Activated CD4-positive, alpha-beta T cell treated with anti-CD3 and anti-CD28 coated beads, Interleukin-2, amount 50 U/mL, for 48 hours (primary cell): ENCODE measurements at places on chromosomes 11 and 22.
A peak's percentile ranks its signal among the peaks of the same experiment; 100 is the strongest.

GRCh38 chr11:62856333-62856895 is 17.0 kb upstream of the WDR74 start:
- DNase-seq: no peak

DNA sequence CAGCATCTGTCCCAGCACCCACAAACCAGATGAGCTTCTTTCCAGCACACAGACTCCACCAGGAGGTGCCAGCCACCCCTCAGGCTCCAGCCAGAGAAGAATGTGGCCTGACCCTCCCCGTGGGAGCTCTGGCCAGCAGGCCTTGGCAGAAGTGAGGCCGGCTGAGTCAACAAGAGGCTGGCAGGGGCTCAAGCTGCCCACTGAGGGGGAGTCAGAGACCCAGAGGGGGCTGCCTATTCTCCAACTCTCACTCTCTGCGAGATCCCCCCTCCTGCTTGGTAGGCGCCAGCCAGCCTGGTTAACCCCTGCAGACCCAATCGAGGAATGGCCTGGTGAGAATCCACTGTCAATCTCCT is 10.6 kb upstream of the CDC42EP1 start:
- no peak for DNase-seq

DNA sequence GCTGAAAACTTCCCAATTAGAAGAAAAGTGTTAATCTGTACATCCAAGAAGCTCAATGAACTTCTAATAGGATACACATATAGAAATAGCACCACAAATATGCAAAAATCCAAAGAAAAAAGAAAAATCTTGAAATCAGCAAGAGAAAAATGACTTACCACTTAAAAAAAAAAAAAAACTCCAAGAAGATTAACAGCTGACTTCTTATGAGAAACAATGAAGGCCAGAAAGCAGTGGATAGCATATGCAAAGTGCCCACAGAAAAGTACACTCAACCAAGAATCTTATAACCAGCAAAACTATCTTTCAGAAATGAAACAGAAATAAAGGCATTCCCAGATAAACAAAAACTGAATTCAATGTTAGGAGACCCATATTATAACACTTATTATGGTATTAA is 29.9 kb upstream of the OR5B12 start:
- no peak for DNase-seq

DNA sequence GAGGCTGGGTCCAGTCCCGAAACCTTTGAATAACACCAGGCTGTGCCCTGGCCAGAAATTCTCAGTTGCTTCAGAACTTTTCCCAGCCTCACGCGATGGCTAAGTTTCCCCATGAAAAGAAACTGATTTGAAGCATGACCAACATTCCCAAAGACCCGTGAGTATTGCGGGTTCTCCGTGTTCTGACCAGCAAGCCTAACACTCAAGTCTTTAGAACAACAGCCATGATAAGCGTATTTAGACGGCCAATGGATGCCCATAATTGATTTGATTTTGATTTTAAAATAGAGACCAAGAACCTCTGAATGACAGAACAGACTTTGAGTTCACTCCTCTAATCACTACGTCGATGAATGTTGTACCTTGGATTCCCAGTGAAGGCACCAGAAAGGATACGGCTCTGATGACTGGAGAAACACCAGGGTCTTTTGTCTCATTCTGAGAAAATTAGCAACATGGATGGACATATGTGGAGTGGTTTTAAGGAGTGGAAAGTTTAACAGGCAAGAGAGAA is 43.9 kb downstream of the ZNF280B start:
- DNase-seq: no peak

DNA sequence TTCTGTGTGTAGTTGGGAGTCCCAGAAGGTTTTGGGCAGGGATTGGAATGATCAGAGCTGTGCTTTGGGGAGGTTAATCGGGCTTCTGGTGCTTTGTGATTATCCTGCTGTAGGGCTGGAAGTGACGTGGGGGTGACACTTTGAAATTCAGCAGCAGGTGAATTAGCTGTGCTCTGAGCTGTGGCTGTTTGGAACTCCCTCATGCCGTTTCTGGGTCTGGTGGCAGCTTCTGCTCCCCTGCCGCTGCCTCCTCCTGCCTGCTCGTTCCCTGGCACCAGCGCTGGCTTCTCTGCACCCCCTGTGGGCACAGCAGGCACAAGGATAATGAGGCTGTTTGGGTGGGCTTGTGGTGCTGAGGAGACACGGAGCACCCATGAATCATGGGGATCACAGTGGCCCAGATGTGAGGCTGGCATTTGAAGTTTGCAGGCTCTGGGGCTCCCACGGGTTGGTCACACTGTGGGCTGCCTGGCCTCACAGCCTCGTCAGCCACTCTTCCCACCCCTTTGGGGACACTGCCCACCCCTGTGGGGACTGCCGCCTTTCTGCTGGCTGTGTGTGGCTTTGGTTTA is 49.7 kb downstream of the TBC1D22A start:
- no peak for DNase-seq

DNA sequence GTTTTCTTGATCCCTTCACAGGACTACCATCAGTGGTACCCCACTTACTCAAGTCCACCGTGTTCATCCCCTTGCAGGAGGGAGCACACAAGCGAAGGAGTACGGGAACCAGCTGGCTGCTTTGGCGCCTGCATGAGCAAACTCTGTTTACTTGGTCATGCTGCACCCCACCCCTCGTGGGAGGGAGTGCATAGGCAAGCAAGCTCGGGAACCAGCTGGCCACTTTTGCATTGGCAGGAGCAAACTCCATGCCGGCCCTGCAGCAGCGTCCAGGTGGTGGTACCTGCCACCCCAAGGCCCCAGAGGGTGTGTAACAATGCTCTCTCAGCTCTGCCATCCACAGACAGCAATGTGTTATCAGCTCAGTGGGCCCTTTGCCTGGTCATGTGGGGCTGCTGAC is 737.8 kb downstream of the FAM181B start:
- no peak for DNase-seq

DNA sequence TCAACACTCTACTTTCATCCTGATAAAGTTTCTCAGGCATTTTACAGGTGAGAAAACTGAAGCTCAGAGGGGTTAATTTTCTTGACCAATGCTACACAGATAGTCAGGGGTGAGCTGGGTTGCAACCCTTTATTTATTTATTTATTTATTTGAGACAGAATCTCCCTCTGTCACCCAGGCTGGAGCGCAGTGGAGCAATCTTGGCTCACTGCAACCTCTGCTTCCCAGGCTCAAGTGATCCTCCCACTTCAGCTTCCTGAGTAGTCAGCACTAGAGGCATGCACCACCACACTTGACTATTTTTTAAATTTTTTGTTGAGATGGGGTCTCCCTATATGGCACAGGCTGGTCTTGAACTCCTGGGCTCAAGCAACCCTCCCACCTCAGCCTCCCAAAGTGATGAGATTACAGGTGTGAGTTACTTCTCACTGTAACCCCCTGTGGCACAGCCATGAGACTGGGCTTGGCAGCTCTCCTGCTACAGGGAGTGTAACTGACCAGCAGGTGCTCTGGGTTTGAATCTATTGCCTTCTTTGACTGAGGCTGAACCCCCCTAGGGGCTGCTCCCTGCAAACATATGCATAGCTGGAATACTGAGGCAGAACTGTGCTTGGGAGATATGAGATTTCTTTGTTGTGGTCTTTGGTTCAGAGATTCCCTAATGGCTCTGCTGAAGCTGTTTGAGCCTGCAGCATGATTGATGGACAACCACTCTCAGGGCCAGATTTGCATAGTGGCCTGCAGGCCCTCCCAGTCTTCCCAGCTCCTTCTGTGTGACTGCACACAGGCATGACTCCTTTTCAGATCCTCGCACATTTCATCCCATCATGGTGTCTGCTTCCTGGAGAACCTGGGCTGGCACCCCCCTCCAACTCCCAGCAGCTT is 6.1 kb downstream of the C11orf96 start:
- DNase-seq: no peak

GRCh38 chr11:69718147-69718546 is 14.3 kb upstream of the FGF19 start:
- DNase-seq: peak; percentile 14

GRCh38 chr22:22357024-22357883 is 112.7 kb downstream of the VPREB1 start:
- peak; percentile 87 for DNase-seq

DNA sequence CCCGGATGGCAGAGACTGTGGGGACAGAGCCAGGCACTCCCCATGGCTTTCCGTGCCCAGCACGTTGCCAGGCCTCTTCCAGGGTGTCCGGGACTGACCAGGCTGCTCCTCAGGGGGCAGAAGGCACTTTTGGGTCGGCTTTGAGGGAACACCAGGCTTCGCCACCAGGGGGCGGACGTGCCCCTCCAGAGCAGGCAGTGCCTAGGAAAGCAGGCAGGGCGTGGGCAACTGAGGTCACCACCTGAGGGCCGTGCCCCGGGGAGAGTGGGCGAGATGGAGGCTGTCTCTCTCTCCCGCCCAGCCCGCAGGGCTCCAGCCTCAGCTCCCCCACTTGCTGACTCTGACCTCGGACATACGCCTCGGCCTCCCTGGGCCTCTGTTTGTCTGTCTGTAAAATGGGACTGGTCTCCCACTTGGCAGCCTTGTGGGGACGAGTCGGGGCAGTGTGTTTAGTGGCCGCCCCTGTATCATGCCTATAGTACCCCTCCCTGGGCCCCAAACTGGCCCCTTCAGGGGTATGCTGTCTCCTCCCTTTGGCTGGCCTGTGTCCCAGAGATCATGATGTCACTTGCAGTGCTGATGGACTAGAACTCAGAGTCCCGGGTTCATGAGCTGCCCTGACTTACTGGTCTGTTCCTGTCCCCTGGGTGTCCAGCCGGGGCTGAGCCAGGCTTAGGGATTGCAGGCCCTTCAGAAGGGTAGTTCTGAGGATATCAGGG is 4.4 kb upstream of the PRR5 start:
- peak; percentile 89 for DNase-seq

- DNase-seq: no peak
These were observed 9.5 kb downstream of the C1QTNF6 start for GRCh38 chr22:37178350-37179125.

DNA sequence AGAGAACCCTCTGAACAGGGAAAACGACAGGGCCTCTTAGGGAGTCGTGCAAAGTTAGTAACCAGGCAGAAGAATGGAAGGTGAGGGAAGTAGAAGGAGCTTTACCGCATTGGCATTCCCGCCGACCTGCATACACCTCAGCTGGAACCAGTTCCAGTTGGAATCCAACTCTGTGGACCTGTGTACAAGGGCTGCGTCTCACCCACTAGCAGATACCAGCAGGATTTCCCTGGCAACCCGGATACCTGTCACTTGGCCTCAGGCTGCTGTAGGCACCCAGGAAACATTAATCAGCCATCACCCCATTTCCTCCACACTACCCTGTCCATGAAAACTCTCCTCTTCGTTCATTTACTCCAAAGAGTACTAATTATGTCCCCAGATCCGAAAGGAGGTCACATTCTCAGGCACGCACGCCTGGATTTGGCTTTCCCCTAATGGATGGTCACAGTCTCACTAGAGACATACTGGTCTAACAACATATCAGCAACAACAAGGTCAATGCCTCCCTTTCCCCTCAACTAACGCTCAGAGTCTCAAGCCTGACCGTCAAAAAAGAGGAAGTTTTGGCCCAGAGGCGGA is 842 bp downstream of the ARFGAP2 start:
- no peak for DNase-seq

- DNase-seq: peak; percentile 34
These were observed 2.4 kb downstream of the MAPK1 start for GRCh38 chr22:21865041-21865440.

- no peak for DNase-seq
These were observed 49.3 kb upstream of the RDX start for GRCh38 chr11:110345743-110346142.

GRCh38 chr22:49021131-49021925 is 806.3 kb downstream of the BRD1 start:
- DNase-seq: no peak

GRCh38 chr11:120548682-120549209 is 37.2 kb downstream of the GRIK4 start:
- no peak for DNase-seq

DNA sequence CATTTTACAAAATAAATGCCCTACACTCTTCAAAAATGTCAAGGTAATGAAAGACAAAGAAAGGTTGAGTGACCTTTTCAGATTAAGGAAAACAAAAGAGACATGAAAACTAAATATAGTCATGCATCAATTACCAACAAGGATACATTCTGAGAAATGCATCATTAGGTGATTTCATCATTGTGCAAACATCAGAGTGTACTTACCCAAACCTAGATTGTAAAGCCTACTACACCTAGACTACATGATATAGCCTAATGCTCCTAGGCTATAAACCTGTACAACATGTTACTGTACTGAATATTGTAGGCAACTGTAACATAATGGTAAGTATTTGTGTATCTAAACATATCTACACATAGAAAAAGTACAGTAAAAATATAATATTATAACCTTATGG is 26.7 kb downstream of the INTS4 start:
- no peak for DNase-seq

- no peak for DNase-seq
These were observed 15.9 kb upstream of the DGCR8 start for GRCh38 chr22:20064140-20064480.

DNA sequence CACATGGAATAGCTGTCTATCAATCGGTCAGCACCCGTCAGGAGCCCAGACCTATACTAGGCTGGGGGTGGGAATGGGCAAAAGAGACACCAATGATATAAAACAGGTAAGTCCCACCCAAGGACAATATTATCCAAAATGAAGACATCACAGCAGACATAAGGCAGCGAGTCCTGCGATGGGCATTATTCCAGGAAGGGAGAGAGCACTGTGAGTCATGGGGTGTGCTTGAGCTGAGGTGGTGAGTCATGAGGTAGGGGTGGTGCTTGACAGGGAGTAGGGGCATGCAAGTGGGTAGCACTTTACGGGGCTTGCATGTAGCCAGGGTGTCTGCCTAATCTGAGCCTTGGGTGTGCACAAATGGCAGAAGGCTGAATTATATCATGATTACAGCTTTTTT is 605.0 kb upstream of the CADM1 start:
- no peak for DNase-seq

DNA sequence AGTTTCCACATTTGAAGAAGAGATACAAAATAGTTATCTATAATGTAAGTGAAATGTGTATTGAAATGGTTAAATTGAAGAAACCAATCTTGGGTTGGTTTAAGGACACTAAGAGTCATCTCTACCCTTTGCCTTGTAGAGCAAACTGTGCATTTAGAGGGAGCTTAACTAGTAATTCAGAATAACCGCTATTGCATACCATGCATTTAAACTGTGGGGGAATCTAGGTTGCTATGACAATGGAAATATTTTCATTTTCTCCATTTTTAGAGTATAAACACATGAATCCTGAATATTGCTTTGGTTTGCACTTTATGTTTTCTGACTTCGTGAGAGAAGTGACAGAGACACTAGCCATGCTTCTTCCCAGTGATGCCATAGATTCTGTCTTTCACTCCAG is 39.7 kb downstream of the FAT3 start:
- no peak for DNase-seq

DNA sequence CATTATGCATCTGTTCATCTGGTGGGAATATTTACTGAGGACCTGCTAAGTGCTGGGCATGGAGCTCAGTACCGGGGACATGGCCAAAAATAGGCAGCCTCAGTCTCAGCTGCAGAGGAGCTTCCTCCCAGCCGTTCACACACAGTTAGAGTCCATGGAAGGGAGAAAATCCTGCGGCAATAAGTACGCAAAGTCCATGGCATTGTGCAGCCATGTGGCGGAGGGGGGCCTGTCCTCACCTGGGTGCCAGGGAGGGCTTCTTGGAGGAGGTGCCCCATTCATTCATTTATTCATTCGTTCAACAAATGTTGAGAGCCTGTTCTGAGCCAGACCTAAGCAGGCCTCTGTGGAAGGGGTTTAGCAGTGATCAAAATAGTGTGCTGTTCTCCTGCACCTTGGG is 59.3 kb upstream of the ANO1 start:
- no peak for DNase-seq
